HTR-8/SVneo (cell line): ENCODE measurements at places on chromosomes 13 and 19.

- DNase-seq: no peak
Measured at GRCh38 chr13:25920931-25921330, 130.9 kb downstream of the SHISA2 start.

- DNase-seq: no peak
Measured at GRCh38 chr19:16531380-16531669, 10.9 kb downstream of the CHERP start.

- DNase-seq: no peak
Measured at GRCh38 chr13:77728265-77729125, 31.0 kb downstream of the SLAIN1 start.

DNA sequence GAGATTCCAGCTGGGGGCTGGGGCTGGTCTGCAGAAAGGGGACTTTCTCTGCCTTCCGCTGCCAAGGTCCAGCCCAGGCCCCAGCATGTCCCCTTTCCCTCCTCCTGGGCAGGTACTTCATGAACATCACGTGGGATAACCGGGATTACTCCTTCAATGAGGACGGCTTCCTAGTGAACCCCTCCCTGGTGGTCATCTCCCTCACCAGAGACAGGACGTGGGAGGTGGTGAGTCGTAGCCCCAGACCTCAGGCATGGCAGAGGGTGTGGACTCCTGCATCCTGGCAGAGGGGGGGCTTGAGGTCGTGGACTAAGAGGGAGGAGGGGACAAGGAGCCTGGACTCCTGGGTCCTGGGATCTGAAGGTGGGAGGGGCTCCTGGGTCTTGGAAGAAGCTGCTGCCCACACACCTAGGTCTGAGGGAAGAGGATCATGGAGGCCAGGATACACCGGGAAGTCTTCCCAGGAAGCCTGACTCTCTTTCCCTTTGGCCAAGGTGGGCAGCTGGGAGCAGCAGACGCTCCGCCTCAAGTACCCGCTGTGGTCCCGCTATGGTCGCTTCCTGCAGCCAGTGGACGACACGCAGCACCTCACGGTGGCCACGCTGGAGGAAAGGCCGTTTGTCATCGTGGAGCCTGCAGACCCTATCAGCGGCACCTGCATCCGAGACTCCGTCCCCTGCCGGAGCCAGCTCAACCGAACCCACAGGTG lies 20.6 kb downstream of the GRIN2D start:
- DNase-seq: no peak

GRCh38 chr13:35475960-35476943 lies at the start of gene MAB21L1:
MAB21L1 (minus strand) TSS chr13:35476689; CDS start chr13:35476138, 551 bp downstream.
- no peak for DNase-seq

- DNase-seq: peak; percentile 89
Measured at GRCh38 chr19:4815426-4816201, 15.9 kb downstream of the TICAM1 start.

GRCh38 chr13:95174517-95174916 lies 126.7 kb downstream of the ABCC4 start:
- no peak for DNase-seq

GRCh38 chr19:17686023-17686521 lies 2.1 kb downstream of the UNC13A start:
- DNase-seq: no peak

GRCh38 chr13:40661875-40662665 lies 4.4 kb downstream of the FOXO1 start:
- no peak for DNase-seq

DNA sequence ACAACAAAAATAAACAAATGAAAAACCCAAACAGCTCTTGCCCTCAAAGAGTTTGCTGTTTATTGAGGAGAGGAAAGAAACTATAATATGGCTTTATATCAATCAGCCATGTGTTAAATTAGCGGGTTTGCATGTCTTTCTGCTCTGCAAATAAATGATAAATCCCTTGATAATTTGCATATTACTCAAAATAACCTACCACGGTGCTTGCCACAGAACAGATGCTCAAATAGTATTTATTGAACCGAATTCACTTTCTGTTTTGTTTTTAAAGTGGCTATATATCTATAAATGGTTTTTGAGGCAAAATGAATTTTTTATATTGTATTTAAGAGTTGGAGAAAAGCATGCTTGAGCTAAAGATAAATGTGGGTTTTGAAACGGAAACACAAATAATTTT lies 428.1 kb downstream of the ITGBL1 start:
- DNase-seq: no peak

DNA sequence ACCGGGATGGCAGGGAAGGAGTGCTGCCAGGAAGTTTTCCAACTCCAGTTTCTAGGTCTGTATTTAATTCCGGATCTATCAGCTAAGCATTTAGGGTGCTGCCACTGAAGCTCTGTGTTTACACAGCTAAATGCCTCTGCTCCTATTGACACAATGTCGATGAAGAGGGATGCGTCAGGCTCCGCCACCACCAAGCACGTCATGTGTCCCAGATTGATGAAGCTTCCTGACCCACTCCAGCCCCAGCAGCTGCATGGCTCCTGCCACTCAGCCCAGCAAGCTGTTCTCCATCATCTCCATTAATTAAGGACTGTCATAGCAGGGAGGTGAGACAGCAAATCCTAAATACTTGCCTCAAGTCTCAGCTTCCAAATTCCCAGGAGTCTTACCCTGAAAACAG lies 435.2 kb upstream of the ZNF507 start:
- no peak for DNase-seq

- no peak for DNase-seq
Measured at GRCh38 chr13:92656103-92656502, 570.5 kb upstream of the GPC6 start.

- no peak for DNase-seq
Measured at GRCh38 chr13:85508683-85509329, 290.4 kb downstream of the SLITRK6 start.

GRCh38 chr13:113876346-113877148 lies 12.7 kb upstream of the GAS6 start:
- DNase-seq: no peak

DNA sequence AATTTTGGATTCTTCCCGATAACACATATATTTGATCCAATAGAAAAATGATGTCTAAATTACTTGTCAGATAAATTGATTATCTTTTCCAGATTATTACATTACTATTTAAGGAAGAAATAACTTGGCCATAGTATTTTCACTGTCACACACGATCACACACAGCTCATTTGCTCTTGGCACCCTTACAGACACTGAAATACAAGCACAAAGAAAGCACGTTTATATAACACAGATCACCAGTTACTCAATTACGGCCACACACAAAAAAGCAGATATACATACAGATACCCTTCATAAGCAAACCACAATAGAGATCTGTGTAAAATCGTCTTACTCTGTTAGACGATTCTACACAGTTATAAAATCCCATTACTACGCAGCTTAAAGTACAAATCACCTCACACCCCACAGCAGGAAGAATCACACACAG lies 716 bp upstream of the ZNF420 start:
- no peak for DNase-seq

- DNase-seq: no peak
Measured at GRCh38 chr13:98664047-98664446, 87.1 kb upstream of the STK24 start.

DNA sequence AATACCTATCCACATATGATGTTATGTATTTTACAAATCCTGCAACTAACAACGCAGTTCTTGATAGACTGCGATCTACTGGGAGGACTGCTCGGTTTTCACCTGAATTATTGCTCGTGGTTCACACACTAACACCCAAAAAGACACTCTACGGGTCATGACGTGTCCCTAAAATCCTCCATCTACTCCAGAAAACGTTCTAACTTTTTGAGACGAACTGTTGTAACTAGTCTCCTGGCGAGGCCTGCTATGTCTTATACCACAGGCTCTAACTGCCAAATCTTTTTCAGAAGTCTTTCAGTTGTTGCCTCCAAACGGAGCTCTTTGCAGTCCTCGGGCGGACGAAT lies 108.2 kb downstream of the KCNRG start:
- no peak for DNase-seq

DNA sequence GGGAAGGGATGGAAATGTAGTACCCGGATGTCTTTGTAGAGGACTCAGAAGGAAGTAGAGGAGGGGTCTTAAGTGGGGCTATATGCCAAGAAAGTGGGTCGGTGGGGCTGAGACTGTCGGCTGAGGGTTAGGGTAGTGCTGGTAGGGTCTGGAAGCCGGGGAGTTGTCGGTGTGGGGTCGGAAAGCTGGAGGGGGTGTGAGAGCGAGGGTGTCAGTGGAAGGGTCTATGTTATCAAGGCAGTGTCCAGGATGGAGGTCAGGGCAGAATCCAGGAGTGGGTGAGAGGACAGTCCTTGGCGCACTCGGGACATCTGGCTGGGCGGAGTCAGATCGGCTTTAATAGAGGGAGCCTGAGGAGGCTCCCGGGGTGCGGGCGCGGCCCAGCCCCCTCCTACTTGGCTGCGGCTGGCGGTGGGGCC lies 1.7 kb downstream of the HSPB6 start:
- DNase-seq: no peak

DNA sequence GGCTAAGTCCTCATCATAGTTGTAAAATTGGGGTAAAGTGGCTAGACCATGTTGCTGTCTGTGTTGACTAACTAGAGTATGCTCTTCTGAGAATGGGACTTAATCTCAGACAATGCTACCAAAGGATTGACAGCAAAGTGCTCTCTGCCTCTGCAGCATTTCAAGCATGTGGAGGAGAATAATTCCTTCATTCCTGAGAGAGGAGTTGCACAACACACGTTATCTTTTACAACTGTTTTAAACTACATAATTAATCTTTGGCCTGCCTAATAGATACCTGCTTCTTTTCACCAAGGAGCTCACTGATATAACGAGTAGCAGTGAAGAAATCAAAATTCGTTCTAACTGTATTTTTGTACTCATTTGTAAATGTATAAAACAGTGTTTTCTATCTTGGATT lies 2172.2 kb downstream of the PCDH9 start:
- no peak for DNase-seq

DNA sequence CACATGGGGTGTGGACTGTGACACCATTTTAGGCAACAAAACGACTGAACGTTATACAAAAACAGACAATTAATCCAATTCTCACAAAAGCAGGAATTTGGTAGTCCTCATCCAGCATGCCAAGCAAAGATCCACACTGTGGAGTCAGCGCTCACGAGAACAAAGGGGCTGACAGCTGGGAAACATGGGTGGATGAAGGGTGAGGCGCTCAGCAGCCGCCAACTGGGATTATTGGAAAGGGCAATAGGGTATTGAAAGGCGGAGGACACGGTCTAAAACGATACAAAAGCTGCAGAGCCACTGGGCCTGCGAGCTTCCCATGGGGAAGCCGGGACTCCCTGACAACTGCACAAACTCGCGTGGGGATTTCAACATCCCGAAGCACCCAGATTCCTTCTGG lies 4.7 kb upstream of the ZNF813 start:
- no peak for DNase-seq

DNA sequence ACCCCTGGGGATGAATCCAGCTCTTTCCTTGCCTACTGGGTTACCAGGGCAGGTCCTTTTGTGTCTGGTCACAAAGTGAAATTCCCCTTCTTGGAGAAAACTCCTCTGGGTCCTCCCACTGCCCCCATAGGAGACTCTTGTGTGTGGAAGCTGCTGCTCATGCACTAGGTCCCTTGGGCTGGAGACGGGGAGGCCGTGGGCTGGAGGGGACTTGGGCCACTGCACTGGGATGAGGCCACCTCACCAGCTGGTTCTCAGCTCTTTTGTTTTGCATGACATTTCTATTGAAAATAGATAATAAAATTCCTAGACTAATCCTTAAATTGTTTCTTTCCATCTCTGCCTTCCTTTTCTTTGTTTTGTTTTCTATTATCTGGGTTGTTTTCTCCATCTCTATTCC lies 62.4 kb downstream of the TEX29 start:
- DNase-seq: no peak

DNA sequence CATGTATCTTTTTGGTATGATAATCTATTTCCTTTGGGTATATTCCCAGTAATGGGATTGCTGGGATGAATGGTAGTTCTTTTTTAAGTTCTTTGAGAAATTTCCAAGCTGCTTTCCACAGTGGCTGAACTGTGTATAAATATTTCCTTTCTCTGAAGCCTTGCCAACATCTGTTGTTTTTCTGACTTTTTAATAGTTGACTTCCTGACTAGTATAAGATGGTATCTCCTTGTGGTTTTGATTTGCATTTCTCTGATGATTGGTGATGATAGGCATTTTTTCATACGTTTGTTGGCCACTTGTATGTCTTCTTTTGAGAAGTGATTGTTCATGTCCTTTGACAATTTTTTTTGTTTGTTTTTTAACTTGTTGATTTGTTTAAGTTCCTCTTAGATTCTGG lies 61.6 kb upstream of the PCDH17 start:
- no peak for DNase-seq

- DNase-seq: no peak
Measured at GRCh38 chr13:31670831-31671617, 68.3 kb upstream of the RXFP2 start.

GRCh38 chr19:50667759-50668231 lies 18.6 kb downstream of the C19orf81 start:
- DNase-seq: no peak

DNA sequence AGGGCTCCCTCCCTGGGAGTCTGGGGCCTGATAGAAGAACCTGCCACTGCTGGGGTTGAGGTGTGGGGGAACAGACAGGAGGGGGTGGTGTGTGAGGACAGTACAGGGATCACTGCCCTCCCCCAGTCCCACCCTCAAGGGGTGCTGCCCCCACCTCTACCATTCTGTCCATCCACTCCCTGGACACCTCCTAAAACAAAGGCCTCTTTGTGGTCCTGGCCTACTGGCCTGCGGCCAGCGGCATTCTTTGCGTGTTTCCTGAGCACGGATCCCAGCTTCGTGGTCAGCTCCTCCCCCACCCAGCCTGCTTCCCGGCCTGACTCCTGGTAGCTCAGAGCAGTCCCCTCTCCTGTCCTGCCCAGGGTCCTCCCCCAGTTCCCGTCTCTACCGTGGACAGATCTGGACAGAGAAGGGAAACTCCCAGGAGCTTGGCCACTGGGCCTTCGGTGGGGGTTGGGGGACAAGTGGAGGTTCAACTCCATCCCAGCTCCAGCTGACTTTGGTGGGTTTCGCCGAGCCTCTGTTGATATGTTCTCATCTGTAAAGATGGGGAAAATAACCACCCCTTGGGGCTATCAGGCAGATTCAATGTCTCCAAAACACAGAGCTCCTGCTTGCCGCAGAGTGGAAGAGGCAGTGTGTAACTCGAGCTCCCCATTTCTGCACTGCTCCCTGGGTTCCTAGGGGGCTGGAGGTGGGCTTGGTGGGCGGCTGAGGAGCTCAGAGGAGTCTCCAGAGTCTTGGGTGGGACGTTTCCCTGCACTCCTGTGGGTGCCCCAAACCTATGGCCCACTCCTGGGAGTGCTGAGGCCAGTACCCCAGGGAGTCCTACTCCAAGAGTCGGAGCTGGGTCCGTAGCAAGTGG lies 48.7 kb downstream of the LYL1 start:
- peak; percentile 96 for DNase-seq

GRCh38 chr13:80824229-80824628 lies 483.3 kb upstream of the SPRY2 start:
- DNase-seq: no peak

DNA sequence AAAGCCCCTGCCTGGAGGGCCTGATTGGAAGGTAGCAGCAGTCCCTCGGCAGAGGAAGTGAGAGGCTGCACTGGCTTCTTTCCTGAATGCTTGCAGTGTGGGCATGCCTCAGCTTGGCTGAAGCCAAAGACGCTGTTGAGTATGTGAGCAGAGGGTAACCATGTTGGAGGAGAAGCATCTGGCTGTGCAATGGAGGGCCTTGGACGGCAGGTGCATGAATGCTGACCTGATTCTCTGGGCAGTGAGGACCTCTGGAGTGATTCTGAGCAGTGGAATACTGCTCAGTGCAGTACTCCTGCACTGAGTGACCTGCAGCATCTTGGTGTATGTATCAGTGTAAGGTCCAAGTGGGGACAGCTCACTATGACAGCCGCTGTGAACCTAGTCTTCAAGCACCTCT lies 46.9 kb downstream of the SOX1 start:
- DNase-seq: no peak

- DNase-seq: no peak
Measured at GRCh38 chr13:102597029-102597961, 509 bp downstream of the TPP2 start.

- no peak for DNase-seq
Measured at GRCh38 chr19:50797781-50798658, 7.8 kb downstream of the ACP4 start.
